Activated CD4-positive, alpha-beta T cell treated with anti-CD3 and anti-CD28 coated beads, Interleukin-2, amount 50 U/mL, for 24 hours (primary cell): ENCODE measurements at places on chromosomes 16 and 17.

DNA sequence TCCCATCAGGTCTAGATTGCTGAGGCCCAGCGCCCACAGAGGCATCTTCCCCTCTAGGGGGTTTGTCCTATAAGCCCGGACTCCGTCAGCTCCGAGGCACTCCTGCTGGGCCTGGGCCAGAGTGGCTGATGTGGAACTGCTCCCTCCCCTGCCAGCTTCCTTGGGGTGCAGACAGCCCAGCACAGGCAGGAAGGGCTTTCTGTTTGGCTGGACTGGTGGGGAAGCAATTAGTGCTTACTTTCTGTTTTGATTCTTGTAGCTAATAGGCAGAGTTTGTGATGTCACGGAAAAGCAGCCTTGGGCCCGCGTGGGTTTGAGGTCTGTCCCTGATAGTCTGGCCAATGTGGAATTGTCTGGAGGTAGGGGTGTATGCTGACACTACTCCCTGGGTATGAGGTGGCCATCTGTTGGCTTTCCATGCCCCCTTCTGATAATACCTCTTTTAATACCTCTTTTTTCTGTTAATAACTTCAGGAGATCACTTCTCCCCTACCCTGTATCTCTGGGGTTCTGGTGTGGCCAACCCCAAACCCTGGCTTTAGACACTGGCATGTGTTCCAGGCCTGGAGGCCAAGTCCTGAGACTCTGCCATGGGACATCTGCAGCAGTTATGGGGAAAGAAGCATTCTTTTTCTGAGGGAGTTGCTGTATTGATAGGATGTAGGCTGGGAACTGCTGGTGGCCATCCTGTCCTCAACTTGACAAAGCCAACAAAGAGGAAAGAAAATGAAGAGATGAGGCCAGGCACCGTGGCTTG is 190.9 kb downstream of the RAB11FIP4 start:
- DNase-seq, result no peak

- DNase-seq, result no peak
Measured at GRCh38 chr17:77579131-77579530, 379.4 kb upstream of the TNRC6C start.

DNA sequence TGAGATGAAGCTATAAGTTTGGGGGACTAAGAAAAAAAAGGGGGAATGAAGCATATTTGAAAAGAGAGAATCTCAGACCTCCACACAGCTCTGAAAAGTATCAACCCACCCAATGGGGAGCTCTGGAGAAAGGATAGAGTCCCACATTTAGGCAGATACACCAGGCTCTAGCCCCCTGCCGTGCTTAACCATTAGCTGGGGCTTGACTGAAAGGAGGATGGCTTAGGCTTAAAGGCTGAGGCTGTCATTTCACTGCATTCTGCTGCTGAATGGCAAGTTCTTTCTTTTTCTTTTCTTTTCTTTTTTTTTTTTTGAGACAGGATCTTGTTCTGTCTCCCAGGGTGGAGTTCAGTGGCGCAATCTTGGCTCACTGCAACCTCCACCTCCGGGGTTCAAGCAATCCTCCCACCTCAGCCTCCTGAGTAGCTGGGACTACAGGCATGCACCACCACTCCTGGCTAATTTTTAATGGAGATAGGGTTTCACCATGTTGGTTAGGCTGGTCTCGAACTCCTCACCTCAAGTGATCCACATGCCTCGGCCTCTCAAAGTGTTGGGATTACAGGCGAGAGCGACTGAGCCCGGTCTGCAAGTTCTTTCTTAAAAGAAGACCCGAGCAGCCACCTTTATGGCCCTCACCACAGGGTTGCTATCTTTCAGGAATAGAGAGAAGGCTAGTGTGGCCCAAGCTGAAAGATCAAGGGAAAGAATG is 9.0 kb upstream of the MMP2 start:
- no peak for DNase-seq

DNA sequence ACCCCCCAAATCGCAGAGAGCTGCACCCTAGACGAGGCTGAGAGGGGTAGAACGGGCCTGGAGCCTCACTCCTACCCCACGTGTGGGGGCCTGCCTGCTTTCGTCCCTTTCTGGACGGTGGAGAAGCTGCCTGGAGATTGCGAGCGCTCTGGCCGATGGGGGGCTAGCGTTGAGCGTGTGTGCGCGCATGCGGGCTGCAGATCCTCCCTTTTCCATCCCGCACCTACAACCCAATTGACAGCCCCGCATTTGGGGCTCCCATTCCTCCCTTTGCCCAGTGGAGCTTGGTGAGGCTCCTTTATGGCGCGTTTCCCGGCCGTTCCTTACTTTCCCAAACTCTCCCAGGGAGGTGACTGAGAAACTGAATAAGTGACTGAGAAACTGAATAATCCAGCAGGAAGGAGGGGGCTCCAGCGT is 907 bp upstream of the ESRP2 start:
- DNase-seq, result no peak

GRCh38 chr17:8360260-8360659 is 16.2 kb downstream of the KRABD2 start:
- no peak for DNase-seq

DNA sequence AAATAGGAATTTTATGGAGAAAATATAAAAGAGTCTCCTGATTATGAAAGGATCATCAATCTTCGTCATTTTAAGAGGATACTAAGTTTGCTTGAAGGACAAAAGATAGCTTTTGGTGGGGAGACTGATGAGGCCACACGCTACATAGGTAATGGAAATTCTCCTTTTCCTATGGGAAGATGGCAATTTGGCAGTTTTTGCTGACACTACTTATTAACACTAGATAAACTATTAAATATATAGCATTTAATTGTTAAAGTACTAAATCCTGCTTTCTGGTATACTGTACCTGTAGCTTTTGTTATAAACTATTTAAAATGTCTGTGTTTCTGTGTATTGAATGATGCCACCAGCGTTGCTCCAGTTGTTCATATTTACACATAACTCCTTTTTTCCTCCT is 12.6 kb downstream of the ALDH3A2 start:
- no peak for DNase-seq
